Fibroblast of skin of left biceps (primary cell): ENCODE measurements at places on chromosomes 7 and 10.

GRCh38 chr10:109695988-109696387, 227.3 kb downstream of the XPNPEP1 start:
- DNase-seq, result no peak

GRCh38 chr7:18387191-18387735, 108.3 kb upstream of the HDAC9 start:
- DNase-seq, result no peak

DNA sequence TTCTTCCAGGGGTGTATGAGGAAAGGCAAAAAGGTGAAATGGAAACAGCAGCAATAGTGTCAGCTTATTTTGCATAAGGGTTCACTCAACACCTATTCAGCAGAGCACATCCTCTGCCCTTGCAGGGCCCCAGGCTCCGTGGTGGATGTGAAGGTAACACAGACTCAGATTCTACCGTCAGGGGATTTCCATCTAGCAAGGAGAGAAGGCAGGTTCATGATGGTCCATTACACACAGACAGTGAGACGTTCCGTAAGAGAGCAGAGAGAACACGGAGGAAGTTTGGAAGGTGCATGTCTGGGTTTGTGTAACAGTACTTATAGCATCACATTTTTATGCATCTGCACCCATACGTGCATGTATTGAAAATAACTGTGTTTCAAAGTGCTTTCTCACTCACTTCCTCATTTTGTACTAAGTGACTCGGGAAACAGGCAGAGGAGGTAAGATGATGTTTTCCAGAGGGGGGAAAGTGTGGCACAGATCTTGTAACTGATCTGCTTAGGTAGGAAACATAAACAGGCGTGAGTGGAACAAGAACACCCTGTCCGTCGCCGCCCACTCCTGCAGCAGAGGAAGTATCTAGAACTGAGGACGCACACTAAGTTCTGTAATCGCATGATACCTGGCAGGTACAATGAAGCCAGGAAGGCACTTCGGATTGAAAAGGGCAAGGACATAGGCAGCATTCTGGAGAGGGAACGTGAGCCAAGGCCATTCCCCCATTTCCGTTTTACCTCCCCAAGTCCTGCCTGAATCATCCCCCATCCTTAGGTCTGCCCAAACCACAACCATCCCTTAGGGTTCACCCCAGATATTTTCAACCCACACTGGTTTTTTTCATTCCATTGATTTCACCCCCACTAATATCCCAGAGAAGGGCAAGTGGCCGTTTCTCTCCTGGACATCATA, 1.0 kb upstream of the ENO4 start:
- no peak for DNase-seq

DNA sequence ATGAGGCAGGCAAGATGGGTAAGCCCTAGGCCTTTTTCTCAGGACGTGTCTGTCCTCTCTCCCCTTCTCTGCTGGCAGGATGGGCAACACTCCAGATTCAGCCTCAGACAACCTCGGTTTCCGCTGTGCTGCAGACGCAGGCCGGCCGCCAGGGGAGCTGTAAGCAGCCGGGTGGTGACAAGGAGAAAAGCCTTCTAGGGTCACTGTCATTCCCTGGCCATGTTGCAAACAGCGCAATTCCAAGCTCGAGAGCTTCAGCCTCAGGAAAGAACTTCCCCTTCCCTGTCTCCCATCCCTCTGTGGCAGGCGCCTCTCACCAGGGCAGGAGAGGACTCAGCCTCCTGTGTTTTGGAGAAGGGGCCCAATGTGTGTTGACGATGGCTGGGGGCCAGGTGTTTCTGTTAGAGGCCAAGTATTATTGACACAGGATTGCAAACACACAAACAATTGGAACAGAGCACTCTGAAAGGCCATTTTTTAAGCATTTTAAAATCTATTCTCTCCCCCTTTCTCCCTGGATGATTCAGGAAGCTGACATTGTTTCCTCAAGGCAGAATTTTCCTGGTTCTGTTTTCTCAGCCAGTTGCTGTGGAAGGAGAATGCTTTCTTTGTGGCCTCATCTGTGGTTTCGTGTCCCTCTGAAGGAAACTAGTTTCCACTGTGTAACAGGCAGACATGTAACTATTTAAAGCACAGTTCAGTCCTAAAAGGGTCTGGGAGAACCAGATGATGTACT, 13.1 kb downstream of the PHKG1 start:
- no peak for DNase-seq

DNA sequence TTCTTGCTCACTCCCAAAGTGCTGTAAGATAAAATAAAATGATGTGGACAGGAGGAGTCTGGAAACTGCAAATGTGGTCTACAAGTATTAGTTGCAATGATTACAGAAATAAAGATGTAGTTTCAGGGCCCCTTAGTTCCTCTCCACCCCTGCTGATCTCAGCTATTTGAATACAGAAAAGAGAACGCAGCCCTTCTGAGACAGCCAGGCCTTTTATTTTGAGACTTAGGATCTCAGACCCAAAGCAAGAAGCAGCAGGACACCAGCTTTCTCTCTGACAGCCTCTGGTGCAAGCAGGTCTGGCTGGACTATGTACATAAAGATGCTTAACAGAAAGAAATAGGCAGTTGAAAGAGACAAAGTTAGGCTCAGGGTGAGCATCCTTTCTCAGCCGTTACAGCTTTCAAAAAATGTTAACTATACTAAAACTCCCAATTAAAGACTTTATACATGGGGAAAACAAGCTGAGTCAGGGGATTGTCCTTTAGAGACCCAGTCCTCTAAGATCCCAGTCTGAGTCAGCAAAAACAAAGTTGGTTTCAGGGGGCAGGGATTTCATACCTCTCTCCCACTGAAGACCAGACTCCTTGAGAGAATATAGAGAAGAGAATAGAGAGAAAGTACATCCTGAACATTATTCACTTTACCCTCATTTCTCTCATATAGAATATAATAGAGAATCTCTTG, 220.4 kb downstream of the TMEM178B start:
- no peak for DNase-seq

DNA sequence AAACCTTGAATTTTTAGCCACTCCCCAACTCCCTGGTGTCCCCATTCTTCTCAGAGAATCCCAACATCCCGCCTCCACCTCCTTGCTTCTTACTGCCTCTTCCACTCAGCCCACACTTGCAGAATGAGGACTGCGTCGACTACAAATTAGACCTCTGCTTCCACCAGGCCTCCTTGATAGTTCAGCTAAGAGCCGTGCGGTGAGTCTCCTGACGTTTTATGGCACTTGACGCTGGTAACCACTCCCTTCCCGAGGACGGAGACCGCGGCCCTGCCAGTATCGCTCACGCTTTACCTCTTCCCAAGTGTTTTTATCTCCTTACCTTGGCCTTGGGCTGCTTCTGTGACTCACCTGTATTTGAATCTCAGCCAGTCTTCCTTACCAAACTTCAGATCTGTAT, 31.1 kb downstream of the RBM17 start:
- no peak for DNase-seq

GRCh38 chr7:99040104-99040958, 103.6 kb downstream of the SMURF1 start:
- DNase-seq, result peak; percentile 56

DNA sequence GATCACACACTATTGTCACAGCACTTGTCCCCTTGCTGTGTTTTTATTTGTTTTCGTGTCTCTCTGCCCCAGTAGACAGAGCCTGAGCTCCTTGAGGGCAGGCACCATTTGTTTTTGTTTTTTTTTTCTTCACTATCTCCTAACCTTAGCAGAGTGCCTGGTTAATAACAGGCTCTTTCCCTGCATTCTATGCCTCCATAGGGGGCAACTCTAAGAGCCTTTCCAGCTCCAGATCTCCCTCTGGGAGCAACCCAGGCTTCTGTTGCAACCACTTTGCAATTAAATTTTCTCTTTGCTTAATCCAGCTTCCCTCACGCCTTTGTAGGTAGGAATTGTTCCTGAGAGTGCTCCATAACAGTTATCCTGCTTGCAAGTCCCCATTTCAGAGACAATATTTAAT, 148.4 kb downstream of the PLXDC2 start:
- DNase-seq, result no peak

GRCh38 chr7:33579673-33579960, 325.7 kb upstream of the BMPER start:
- DNase-seq, result no peak

DNA sequence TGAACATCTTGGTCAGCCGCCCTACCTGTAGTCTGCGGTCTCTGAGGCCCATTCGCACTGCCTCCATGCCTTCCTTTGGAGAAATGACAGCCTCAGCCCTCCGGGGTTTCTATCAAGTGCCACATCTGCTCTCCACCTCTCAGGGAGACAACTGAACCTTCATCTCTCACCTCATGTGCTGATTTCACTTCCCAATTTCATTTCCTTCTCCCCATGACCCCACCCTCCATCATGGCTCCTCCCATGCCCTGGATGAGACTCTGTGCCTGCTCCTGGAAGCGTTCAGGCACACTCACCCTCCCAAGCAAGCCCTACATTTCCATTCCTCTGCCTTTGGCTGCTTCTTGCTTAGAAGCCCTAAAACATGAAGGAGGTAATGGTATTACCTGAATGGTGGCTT, 7.8 kb upstream of the SCD start:
- DNase-seq, result no peak

- DNase-seq, result no peak
These were observed 63.8 kb downstream of the HBP1 start for GRCh38 chr7:107232568-107233090.

DNA sequence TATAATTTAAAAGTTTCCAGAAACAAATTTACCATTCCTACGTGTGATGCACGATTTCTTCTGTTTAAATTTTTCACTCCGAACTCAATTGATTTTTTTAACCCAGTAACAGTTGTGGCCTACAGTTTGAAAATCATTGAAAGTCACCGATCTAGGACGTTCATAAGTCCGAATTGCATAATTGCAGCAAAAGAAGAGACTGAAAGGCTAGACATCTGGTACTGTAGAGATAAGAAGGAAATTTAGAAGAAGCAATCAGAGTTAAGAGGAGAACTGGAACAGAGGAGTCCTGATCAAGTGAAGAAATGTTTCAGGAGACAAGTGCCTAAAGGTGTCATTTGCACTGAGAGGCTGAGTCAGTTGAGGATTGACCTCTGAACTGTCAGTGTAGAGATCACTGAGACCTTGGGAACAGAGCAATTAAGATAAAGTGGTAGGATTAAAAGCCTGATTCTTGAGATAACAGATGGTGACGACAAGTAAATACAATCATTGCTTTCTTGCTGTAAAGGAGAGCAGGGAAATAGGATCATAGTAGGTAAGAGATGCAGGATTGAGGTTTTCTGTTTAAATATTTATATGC, 73.5 kb downstream of the ZFAND4 start:
- DNase-seq, result no peak

DNA sequence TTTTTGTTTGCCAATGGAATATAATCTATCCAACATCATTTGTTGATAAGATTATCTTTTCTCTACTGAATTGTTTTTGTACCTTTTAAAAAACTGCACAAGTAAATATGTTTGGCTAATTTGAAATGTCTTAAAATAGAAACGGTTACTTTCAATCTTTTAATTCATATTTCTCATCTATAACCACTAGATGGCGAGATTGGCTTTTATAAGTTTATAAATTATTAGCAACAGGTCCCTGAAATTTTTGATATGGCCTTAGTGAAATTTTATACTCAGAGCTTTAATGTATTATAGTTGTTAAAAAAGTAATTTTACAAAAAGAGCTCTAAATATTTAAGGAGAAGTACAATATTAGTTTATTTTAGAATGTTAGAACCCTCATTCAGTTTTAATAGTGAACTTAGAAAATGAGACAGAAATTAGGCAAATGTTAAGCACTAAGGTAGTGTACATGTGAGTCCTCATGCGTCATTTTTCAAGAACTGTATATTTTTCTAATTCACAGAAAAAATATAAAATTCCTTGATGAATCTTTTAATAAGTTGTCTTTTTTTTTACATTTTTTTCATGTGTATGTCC, 592.5 kb downstream of the ARL4A start:
- DNase-seq, result no peak

- DNase-seq, result no peak
These were observed 40.0 kb downstream of the SYPL1 start for GRCh38 chr7:106071999-106072714.

DNA sequence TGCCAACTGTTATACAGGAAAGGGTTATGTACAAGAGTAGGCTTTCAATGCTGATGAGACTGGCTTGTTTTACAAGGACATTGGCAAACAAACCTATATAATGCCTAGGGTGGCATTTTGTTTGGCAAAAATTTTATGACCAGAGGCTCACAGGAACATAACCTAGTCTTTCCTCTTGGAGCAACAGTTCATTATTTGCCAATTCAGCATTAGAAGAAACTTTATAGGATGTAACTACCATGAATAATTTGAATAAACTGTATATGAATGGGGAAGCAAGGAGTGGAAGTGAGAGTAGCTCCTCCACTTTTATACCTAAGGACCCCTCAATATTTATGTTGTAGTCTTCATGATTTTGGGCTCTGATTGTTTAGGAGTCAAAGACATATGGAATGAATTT, 103.9 kb upstream of the WAC start:
- DNase-seq, result no peak

GRCh38 chr10:107487284-107487683, 322.8 kb upstream of the SORCS1 start:
- DNase-seq, result no peak

- DNase-seq, result no peak
These were observed 28.6 kb upstream of the NRP1 start for GRCh38 chr10:33363106-33363505.

- no peak for DNase-seq
These were observed 16.4 kb downstream of the ING3 start for GRCh38 chr7:120966961-120967360.

DNA sequence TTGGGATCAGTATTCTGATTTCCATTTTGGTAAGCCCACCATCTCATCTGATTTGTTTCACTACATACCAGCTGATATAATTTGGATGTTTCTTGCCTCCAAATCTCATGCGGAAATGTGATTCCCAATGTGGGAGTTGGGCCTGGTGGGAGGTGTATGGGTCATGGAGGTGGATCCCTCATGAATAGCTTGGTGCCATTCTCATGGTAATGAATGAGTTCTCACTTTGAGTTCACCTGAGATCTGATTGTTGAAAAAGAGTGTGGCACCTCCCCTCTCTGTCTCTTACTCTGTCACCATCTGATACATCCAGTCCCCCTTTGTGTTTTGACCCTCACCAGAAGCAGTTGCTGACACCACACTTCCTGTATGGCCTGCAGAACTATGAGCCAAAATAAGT, 347.3 kb downstream of the ARL4A start:
- no peak for DNase-seq

GRCh38 chr7:36650766-36651312, 73.5 kb downstream of the AOAH start:
- no peak for DNase-seq

DNA sequence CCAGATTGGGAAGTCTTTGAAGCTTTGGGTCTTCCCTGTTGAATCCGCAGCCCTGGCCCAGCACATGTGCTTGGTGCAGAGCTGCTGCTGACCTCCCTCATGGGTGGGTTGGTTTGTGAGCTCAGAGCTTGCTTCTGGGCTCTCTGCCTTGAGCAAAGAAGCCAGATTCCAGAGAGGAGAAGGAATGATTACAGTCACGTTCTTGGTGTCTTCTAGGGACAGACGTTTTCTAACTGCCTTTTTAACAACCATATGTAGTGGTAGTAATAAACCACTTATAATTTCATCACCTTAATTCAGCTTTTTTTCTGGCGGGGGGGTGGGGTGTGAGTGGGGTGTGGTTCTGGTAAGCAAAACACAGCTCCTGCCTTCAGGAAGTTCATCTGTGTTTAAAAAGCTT, 39.5 kb downstream of the LRMDA start:
- peak; percentile 69 for DNase-seq
